ENCODE measurements at places on chromosomes 5 and 9.

- no peak for DNase-seq
These were observed 157.1 kb downstream of the ATP10B start for GRCh38 chr5:160694896-160695295.

GRCh38 chr5:157729858-157730257 is 1.4 kb upstream of the THG1L start:
- no peak for DNase-seq

- no peak for DNase-seq
These were observed 247.1 kb downstream of the NFIB start for GRCh38 chr9:14066831-14067230.

- DNase-seq = no peak
These were observed 300.5 kb downstream of the SLCO4C1 start for GRCh38 chr5:101995585-101995984.

DNA sequence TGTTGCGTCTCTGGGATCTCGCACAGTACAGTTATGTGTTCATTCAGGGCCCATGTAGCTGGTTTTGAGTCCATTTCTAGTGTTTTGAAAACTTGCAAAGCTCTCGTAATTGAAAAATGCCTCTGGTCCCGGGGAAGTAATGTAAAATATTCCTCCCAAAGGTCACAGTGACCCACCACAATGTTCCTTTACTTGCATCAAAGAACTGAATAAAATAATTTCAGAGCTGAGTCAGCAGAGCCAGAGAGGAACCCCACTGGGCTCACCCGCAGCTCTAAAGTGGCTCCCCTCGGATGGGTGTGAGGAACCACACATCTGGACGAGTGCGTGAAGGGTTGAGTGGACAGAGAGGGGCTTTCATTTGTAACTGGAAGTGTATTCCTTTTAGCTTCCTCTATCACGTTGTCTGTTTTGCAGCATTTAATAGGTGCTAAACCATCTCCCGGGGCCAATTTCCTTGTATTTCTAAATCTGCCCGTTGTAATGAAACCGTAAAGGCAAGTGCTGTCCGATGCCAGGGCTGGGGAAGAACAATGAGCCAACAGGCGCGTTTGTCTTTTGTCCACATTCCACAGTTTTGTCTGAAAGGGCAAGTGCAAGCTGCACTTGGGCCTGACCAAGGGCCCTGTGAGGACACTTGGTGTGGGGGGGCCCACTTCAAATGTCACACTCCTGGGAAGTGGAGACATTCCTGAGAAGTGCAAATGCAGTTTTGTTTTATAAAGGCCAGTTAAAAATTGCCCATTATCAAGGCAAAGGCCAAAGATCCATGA is 29.9 kb downstream of the COL5A1 start:
- DNase-seq = no peak

DNA sequence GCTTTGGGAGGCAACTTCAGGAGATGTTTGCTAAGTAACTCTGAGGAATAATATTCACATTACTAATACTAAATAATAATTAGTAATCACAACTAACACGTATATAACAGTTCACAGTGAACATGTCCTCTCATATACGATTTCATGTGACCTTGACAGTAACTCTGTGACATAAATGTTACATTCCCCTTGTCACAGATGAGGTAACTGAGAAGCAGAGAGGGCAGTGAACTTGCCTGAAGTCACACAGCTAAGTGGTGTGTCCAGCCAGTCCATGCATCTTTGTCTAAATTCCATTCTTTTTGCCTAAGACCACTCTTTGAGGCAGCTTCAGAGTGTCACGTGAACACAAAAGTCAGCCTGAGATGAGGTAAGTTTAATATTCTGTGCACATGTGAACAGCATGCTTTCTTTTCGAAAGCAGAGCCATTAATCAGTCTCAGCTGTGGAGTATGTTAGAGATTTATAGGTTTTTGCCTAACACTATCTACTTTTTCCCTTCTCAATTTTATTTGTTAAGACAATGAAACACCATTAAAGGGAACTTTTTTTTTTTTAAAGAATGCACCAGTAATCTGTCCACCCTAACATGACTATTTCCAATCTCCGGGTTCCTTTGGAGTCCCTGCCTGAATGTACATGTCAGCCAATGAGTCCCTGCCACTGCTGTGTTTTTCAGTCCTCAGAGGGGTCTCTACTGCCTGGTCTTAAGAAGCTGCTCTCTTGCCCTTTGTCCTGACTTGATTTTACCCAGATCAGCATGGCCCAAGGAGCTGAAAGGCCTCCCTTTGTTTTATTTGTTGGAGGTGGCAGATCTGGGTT is 43.5 kb downstream of the SH3PXD2B start:
- DNase-seq = no peak

DNA sequence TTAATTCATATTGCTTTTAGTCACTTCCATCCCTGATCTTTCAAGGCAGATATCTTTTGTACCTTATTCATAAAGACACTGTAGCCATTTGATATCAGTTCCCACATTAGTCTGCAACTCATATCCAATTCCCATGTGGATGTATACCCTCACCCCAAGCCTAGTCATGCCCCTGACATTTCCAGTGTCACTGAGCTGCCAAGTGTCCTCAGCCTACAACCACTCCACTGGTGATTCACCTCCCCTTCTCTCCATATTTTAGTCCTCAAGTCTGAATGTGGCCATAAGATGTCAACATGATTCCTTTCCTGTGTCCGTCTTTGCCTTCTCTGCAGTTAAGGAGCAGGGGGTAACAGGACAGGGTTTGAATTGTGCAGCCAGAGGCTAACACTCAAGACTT is 346.9 kb downstream of the RAB3C start:
- no peak for DNase-seq

DNA sequence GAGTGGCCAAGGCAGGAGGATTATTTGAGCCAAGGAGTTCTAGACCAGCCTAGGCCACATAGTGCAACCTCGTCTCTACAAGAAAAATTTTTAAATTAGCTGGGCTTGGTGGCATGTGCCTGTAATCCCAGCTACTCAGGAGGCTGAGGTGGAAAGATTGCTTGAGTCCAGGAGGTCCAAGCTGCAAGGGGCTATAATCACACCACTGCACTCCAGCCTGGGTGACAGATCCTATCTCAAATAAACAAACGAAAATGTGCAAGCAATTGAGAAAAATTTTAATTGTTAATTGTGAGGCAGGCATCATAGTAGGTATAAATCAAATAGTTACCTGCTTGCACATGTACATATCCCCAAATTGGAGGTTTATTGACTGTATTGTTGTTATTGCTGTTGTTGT is 15.3 kb downstream of the ALDH7A1 start:
- DNase-seq = no peak

DNA sequence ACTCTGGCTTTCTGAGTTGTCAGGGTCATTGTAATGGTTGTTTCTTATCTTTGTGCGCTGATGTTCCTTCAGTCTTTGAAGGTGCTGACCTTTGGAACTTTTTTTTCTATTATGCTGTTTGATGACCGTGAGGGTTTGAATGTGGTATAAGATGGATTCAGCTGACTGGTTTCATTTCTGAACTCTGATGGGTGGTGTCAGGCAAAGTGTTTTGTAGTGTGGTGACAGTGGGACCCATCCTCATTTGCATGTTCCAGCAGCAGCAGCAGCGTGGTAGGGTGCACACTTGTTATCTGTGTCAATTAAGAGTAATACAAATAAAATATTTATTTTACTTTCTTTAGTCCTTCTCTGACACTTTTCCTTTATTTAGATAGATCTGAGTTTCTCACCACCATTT is 227.7 kb upstream of the PRR16 start:
- DNase-seq = no peak

GRCh38 chr5:581266-581665 is 30.9 kb upstream of the CEP72 start:
- no peak for DNase-seq

GRCh38 chr9:121914017-121914595 is 179.0 kb downstream of the TTLL11 start:
- DNase-seq = no peak

DNA sequence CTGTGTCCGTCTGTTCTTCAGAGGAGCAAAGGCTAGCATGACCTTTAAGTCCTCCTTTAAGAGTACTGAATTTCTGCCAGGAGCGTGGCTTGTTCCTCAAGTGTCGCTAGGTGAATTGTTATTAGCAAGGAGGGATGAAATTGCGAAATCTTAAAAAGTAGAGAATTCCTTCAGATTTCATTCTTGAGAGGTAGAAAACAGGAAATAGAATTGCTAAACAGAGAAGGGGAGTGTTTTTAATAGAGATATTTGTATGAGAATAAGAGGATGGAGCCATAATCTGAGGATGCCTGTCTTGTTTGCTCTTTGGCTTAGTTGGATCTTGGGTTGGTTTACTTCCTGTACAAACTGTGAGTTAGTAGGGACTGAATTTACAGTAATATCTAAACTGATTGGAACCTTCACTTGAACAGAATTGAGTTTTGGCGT is 39.2 kb downstream of the EXOSC2 start:
- no peak for DNase-seq

GRCh38 chr9:134025606-134026541 is 593 bp downstream of the BRD3OS start:
- no peak for DNase-seq

- DNase-seq = no peak
These were observed 196.4 kb downstream of the NR3C1 start for GRCh38 chr5:143207058-143207457.

- no peak for DNase-seq
These were observed 353.8 kb upstream of the IZUMO3 start for GRCh38 chr9:24899463-24899862.

GRCh38 chr9:126586236-126586635 is 27.5 kb upstream of the LMX1B start:
- DNase-seq = no peak

DNA sequence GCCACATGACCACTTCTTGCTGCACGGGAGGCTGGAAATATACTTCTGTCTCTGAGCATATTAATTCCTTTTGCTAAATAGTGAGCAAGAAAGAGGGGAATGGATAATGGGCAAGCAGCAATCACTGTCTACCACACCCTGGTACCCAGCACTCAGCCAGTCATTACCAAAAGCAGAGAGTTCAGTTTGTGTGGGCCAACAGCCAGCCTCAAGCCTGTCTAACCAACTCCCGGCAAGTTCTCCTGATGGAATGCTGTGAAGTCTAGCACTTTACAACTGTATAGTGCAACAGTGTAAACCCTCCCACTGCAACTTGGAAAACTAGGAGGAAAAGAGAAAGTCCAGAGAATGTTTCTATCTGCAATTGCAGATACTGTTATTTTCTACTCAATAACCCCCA is 47.8 kb downstream of the PLK2 start:
- DNase-seq = no peak

DNA sequence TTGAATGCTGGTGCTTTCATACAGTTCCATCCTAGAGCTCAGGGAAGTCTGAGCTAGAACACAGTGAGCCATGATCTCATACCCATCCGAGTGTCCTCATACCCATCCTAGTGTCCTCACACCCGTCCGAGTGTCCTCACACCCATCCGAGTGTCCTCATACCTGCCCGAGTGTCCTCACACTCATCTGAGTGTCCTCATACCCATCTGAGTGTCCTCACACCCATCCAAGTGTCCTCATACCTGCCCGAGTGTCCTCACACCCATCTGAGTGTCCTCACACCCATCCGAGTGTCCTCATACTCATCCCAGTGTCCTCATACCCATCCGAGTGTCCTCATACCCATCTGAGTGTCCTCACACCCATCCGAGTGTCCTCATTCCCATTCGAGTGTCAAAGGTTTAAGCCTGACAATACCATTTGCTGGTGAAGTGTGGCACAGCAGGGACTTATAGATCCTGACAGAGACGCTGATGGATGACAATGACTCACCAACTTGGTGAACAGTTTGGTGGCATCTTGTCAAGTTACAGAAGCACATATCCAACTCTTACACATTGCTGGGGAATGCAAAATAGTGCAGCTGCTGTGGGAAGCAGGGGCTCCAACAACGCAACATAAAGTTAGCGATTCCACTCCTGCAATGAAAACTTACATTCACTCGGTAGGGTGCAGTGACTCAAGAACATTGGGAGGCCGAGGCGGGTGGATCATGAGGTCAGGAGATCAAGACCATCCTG is 77.0 kb upstream of the COL5A1 start:
- peak; percentile 51 for DNase-seq

DNA sequence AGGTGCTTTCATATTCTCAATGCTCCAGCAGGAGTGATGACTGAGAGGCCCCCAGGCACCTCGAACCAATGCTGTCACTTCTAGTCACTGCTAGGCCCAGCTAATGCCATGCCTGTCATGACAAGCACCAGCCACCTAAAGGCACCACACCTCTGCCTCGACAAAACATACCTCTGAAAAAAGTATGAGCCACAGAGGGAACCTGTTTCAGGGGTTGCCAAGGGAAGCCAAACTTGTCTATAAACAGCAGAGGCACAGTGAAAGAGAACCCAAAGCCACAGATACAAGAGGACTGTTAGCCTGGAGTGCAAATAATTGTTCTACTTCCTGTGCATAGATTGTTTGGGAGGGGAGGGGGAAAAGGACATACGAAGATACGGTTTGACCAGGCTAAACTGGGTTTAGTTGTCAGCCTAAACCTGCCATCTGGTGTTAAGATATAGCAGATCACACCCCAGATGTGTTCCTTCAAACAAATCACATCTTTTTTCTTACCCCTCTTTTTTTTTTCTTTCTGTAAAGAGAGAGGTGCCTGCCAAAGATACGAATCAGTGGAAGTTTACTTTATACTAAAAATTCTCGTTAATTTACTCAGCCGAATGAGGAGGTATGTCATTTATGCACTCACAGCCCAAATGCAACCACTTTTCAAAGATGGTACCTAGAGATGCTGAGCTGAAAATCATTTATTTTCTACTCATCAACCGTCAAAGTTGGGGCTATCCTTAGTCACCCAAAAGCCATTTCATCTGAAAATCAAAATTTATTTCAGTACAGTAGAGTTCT is 45.7 kb downstream of the BNC2 start:
- no peak for DNase-seq

- no peak for DNase-seq
These were observed 66.8 kb upstream of the MAP1B start for GRCh38 chr5:72040513-72040912.

DNA sequence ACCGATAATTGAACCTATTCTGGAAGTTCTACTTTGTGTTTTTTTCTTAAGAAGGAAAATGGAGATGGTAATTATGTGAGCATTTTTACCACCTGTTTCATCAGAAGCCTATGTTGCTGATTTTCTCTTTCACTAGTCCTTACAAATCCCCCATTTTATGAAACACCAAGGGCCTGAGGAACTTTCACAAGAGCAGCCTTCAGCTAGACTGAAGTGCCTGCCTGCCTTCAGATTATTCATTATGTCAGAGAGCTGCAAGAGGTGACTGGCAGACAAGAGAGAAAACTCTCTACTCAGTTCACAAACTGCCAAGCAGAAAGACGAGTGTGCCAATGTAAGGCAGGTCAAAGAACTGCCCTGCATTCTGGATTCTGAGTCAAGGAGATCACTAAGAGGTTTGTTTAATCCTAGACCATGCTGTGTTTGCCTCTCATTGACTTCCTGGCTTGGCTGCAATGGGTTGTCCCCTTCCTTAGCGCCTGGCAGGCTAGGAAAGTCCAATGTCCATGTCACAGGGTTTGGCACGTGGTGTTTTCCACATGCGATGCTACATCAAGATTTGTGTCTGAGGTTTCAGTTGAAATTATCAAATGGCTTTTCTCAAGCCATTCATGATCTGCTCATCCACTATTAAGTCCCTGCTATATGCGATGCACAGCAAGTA is 143.3 kb downstream of the CDC42SE2 start:
- no peak for DNase-seq
